ENCODE measurements at places on chromosomes 12 and 14.
A peak's percentile ranks its signal among the peaks of the same experiment; 100 is the strongest.

DNA sequence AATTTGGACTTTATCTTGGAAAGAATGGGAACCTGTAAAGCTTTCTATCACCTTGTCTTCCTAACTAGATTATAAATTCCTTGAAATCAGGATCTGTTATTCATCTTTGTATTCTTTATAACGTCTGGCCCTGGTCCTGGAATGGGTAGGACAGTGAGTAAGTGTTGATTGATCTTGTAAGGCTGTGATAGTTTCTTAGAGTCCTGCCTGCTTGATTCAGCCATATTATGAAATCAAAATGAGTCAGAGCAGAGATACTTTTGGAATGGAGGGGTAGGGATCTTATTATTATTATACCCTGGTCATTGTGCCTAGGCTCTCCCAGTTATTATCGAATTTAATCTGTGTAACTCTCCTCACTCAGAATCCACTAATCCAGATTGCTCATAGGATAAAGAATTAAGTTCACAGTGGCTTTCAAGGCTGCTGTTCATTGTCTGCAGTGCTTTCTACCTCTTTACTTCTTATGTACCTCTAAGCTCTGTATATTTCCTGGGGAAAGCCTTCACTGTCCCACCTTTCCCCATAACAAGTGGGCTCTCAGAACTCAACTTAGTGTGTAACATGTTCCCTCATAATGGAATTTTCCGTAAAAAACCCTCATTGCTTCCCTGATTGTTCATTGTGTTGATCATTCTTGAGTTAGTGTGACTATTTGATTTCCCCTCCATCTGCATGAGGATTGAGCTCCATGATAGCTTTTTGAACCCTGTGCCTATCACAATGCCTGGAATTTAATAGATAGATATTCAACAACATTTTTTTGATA lies 93.3 kb downstream of the DAAM1 start:
- no peak for DNase-seq

DNA sequence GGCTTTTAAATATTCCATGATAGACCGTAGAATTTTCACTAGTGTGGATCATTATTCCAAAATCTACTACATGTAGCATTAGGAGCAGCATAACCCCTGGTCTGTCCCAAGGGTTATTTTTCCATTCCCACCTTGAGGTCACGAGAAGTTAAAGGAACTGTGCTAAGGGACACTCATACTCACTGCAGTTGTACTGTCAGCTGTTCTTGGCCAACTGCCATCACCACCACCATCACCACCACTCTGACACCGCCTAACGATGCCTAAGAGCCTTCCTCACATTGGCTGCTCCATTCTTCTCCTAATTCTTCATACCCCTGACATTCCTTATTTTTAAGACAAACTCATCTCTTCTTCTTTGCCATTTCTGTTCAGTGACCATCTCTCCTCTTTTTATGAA lies 13.4 kb upstream of the PTGDR start:
- DNase-seq, result no peak

GRCh38 chr14:31529053-31529452 lies 32.2 kb upstream of the NUBPL start:
- DNase-seq, result no peak

GRCh38 chr12:9636150-9636850 lies 28.6 kb upstream of the KLRB1 start:
- DNase-seq, result no peak

DNA sequence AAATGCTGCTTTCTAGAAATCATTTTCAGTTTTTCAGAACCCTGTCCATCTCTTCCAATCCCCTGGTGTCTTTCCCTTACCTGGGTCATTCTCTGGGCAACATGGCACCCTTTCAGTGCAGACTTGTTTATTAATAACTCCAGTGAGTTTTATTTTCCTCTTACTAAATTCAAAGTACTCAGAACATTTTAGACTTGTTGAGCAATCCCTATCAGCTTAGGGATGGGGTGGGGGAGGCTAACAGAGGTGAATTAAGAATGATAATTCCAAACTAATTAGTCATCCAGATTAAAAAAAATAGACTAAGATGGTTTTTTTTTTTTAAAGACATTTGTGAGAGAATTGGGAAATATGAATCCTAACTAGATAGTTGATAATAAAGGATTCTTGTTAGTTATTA lies 10.7 kb downstream of the GPRC5A start:
- peak; percentile 50 for DNase-seq

All from HT-29 (cell line).